ENCODE measurements at places on chromosomes 2 and 18. TPM values are rescaled to one million over a fixed set of nuclear protein-coding genes. Genes with fewer than 3 reads are reported as not detected.

HOXD13 gene
- not detected for total RNA-seq

INHBB gene
- 19.3 TPM for total RNA-seq

KLHL41 gene
- total RNA-seq: 0.81 TPM

MC4R gene
- not detected for total RNA-seq

SERPINB4 gene
- not detected for total RNA-seq

CENPA gene
- 0.23 TPM for total RNA-seq

GALNT14 gene
- total RNA-seq: 1.7 TPM

PRR30 gene
- total RNA-seq: not detected

MGAT4A gene
- total RNA-seq: 41.0 TPM

CLEC4F gene
- total RNA-seq: not detected

DNA sequence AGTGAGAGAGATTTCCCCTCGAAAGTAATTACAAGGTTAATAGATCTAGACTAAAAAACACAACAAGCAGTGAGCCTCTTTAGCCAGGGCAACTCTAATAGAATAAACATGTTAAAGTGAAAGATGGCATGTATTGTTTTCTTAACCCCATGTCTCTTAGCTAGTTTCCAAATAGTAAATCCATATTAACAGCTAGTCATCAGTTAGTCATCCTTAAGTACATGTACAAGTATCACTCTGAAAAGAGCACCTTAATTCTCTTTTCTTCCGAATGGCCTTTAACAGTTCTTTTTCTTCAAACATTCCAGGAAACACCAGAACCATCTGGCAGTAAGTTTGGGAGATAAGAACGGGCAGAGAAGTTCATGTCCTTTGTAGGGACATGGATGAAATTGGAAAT lies 1480.0 kb downstream of the LRP1B start:
- H3K27ac ChIP-seq: no peak overlapping the region
- DNase-seq: no peak
- no peak overlapping the region for H3K4me3 ChIP-seq
- H3K27me3 ChIP-seq: no peaks in the 10 kb centered on the region

GRCh38 chr18:37553633-37554398 lies 11.8 kb downstream of the CELF4 start:
- no peaks in the 10 kb centered on the region for H3K27me3 ChIP-seq
- no peaks in the 10 kb centered on the region for H3K36me3 ChIP-seq
- H3K4me1 ChIP-seq: no peaks in the 10 kb centered on the region
- no peak overlapping the region for H3K27ac ChIP-seq
- no peak overlapping the region for H3K4me3 ChIP-seq

- no peaks in the 10 kb centered on the region for H3K27me3 ChIP-seq
- H3K4me1 ChIP-seq: no peaks in the 10 kb centered on the region
- no peak overlapping the region for H3K27ac ChIP-seq
- no peaks in the 10 kb centered on the region for H3K36me3 ChIP-seq
Observed at GRCh38 chr18:76764291-76764901, 58.0 kb upstream of the ZNF236 start.

DNA sequence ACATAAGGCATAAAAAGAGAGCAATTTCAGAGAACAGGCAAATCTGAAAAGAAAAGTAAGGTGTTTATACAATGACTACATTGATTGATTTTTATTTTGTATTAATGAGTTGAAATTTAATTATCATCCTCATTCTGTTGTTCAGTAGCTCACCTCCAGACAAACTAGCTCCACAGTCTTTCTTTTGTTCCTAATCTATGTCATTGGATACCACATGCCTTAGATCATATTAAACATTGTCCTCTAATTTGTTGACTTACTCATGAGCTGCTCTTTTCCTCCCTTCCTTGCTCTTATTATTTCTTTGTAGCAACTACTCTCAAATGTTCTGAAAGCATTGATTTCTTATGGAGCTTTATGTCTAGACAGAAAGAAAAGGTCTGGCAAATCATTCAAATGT lies 185.5 kb upstream of the ZSWIM2 start:
- no peaks in the 10 kb centered on the region for H3K4me1 ChIP-seq
- H3K27ac ChIP-seq: no peak overlapping the region
- no peaks in the 10 kb centered on the region for H3K36me3 ChIP-seq

- no peaks in the 10 kb centered on the region for H3K36me3 ChIP-seq
- H3K4me1 ChIP-seq: peaks cover 5% of the 10 kb centered on the region
- no peaks in the 10 kb centered on the region for H3K27me3 ChIP-seq
- no peak overlapping the region for H3K4me3 ChIP-seq
Observed at GRCh38 chr2:55999231-55999630, 75.6 kb upstream of the EFEMP1 start.

- H3K36me3 ChIP-seq: no peaks in the 10 kb centered on the region
- H3K4me1 ChIP-seq: peaks cover 6% of the 10 kb centered on the region
- H3K27me3 ChIP-seq: no peaks in the 10 kb centered on the region
- no peak overlapping the region for H3K4me3 ChIP-seq
- peak overlapping the region; percentile 87 for H3K27ac ChIP-seq
Observed at GRCh38 chr18:58882044-58882443, 17.4 kb downstream of the ZNF532 start.

DNA sequence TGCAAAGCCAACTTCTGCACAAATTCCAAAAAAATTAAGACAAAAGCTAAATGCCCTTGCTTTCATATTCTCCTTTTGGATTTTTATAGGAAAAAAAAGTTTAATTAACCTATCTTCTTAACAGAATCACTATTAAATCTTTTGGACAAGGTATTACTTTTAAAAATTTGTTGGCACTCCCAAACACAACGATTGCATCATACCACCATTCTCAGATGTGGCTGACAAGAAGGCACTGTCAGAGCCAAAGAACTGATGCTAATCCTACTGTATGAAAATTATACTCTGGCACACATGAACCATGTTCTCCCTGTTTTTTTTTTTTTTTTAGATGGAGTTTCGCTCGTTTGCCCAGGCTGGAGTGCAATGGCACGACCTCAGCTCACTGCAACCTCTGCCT lies 58.4 kb downstream of the NOL10 start:
- H3K4me1 ChIP-seq: no peaks in the 10 kb centered on the region
- H3K27me3 ChIP-seq: no peaks in the 10 kb centered on the region
- no peaks in the 10 kb centered on the region for H3K36me3 ChIP-seq
- H3K4me3 ChIP-seq: no peak overlapping the region

- H3K27me3 ChIP-seq: no peaks in the 10 kb centered on the region
- no peaks in the 10 kb centered on the region for H3K36me3 ChIP-seq
- H3K4me3 ChIP-seq: no peak overlapping the region
Observed at GRCh38 chr2:179574061-179574519, 287.3 kb downstream of the ZNF385B start.

- no peaks in the 10 kb centered on the region for H3K27me3 ChIP-seq
- DNase-seq: no peak
- no peak overlapping the region for H3K27ac ChIP-seq
- no peaks in the 10 kb centered on the region for H3K36me3 ChIP-seq
- no peak overlapping the region for H3K4me3 ChIP-seq
Observed at GRCh38 chr2:122639711-122640110, 884.3 kb downstream of the TSN start.

DNA sequence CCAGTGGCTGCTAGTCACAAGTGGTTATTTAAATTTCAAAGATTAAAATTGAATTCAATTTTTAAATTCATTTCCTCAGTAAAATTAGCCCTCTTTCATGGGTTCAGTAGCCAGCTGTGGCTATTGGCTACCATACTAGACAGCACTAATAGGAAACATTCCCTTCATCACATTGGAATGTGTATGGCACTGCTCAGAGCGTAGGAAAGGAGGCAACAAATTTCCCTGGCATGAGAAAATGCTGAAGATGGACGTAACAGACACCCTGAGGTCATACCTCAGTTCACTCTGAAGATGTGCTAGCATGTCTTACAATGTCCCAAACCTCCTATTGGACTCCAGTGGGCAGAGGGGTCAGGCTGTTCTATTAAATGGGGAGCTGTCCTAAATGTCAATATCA lies 96.4 kb downstream of the C1QL2 start:
- H3K4me1 ChIP-seq: no peaks in the 10 kb centered on the region
- DNase-seq: no peak
- H3K27me3 ChIP-seq: no peaks in the 10 kb centered on the region
- H3K27ac ChIP-seq: no peak overlapping the region
- H3K36me3 ChIP-seq: no peaks in the 10 kb centered on the region
- H3K4me3 ChIP-seq: no peak overlapping the region

DNA sequence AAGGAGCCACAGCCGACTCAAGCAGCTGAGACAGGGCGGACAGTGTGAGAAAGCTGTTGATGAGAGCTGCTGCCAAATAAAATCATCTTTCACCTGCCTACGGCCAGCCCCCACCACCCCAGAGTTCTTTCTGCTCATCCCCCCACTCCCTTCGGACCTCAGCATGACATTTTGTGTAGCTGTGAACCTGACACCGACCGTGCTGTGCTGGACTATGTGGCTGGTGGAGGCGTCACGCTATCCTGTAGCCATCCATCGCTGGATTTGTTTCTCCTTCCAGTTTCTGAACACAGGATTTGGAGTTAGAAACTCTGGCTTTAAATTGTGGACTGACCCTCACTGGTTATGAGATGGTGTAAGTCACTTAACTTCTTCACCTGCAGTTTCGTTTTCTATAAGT lies 317.3 kb downstream of the DCDC2C start:
- H3K36me3 ChIP-seq: no peaks in the 10 kb centered on the region
- no peaks in the 10 kb centered on the region for H3K4me1 ChIP-seq
- H3K27ac ChIP-seq: no peak overlapping the region
- H3K4me3 ChIP-seq: no peak overlapping the region
- no peak for DNase-seq
- H3K27me3 ChIP-seq: no peaks in the 10 kb centered on the region

DNA sequence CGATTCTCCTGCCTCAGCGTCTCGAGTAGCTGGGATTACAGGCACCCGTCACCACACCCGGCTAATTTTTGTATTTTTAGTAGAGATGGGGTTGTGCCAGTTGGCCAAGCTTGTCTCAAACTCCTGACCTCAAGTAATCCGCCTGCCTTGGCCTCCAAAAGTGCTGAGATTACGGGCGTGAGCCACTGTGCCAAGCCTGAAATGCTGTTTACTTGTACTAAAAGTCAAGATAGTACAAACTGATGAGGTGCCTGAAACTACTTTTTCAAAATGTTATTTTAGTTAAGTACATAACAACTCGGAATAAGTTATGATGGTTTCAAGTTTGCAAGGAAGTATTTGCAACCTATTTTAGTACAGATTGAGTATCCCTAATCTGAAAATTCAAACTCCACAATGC lies 85.7 kb downstream of the CEP192 start:
- no peak for DNase-seq
- H3K4me1 ChIP-seq: no peaks in the 10 kb centered on the region
- no peaks in the 10 kb centered on the region for H3K36me3 ChIP-seq
- no peak overlapping the region for H3K27ac ChIP-seq
- H3K4me3 ChIP-seq: no peak overlapping the region
- H3K27me3 ChIP-seq: no peaks in the 10 kb centered on the region

GRCh38 chr2:45483997-45484396 lies 127.1 kb downstream of the SRBD1 start:
- no peak for DNase-seq
- no peaks in the 10 kb centered on the region for H3K4me1 ChIP-seq
- H3K27me3 ChIP-seq: no peaks in the 10 kb centered on the region
- no peak overlapping the region for H3K27ac ChIP-seq
- no peak overlapping the region for H3K4me3 ChIP-seq

GRCh38 chr2:27922842-27923241 lies 32.3 kb downstream of the BABAM2 start:
- H3K27ac ChIP-seq: no peak overlapping the region
- H3K4me3 ChIP-seq: no peak overlapping the region
- DNase-seq: no peak
- no peaks in the 10 kb centered on the region for H3K27me3 ChIP-seq
- H3K36me3 ChIP-seq: peaks cover 2% of the 10 kb centered on the region

GRCh38 chr2:82478641-82479040 lies 1980.4 kb downstream of the SUCLG1 start:
- no peaks in the 10 kb centered on the region for H3K36me3 ChIP-seq
- no peaks in the 10 kb centered on the region for H3K27me3 ChIP-seq
- H3K4me1 ChIP-seq: no peaks in the 10 kb centered on the region
- DNase-seq: no peak

Measured in aorta (tissue), 5 donors.